ENCODE measurements at places on chromosomes 6 and 20. TPM values are rescaled to one million over a fixed set of nuclear protein-coding genes. Genes with fewer than 3 reads are reported as not detected.

The NTSR1 gene
- total RNA-seq, result 1.6 TPM

The C20orf204 gene
- 0.74 TPM for total RNA-seq

The SYNDIG1 gene
- total RNA-seq, result not detected

The CCM2L gene
- not detected for total RNA-seq

The CST5 gene
- not detected for total RNA-seq

The ANKEF1 gene
- total RNA-seq, result 9.0 TPM

The EDN1 gene
- 8.1 TPM for total RNA-seq

The PSORS1C2 gene
- 0.33 TPM for total RNA-seq

The C6orf15 gene
- 0.35 TPM for total RNA-seq

The MACROD2 gene
- not detected for total RNA-seq

The GABRR1 gene
- not detected for total RNA-seq

The PRSS16 gene
- total RNA-seq, result 7.6 TPM

The LMBRD1 gene
- total RNA-seq, result 23.9 TPM

The HLA-DPA1 gene
- not detected for total RNA-seq
